ENCODE measurements at places on chromosomes 1 and 21. TPM values are rescaled to one million over a fixed set of nuclear protein-coding genes. Genes with fewer than 3 reads are reported as not detected.

GRCh38 chr1:18657506-18658201 lies 27.0 kb downstream of the PAX7 start:
- H3K4me3 ChIP-seq: no peak overlapping the region
- no peak overlapping the region for H3K27ac ChIP-seq
- no peak for DNase-seq
- no peaks in the 10 kb centered on the region for H3K4me1 ChIP-seq
- no peaks in the 10 kb centered on the region for H3K36me3 ChIP-seq

DNA sequence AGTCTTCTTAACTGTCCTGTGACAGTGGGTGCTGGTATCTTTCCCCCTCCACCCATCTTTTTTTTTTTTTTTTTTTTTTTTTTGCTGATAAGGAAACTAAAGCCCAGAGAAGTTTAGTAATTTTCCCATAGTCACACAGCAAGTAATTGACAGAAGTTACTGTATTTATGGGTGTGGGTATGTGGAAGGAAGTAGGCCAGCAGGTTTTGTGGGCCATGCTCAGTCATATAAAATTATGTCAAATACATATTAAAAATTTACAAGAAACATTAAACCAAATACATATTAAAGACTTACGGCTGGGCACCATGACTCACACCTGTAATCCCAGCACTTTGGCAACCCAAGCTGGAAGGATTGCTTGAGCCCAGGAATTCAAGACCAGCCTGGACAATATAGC lies 51.5 kb downstream of the KAZN start:
- no peaks in the 10 kb centered on the region for H3K36me3 ChIP-seq
- peak; percentile 72 for DNase-seq
- H3K27ac ChIP-seq: peak overlapping the region; percentile 60
- H3K4me1 ChIP-seq: peaks cover 48% of the 10 kb centered on the region

The FAM151A gene
- not detected for total RNA-seq

DNA sequence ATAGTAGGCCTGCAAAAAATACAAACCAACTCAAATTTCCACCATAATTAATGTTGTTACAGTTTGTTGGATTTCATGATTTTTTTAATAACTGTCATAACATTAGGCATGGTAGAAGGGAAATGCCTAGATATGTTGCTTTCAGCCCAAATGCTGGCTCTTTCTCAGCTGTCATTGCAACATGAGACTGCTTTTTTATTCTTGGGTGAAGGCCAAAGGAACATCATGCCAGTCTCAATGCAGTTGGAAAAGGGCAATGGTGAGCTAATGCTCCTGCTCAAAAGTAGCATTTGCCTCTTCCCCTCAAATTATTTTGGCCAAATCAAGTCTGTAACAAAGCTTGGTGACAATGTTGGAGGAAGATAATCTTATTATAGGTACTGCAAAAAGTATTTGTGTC lies 877.7 kb upstream of the PRMT6 start:
- no peaks in the 10 kb centered on the region for H3K27me3 ChIP-seq
- H3K27ac ChIP-seq: no peak overlapping the region
- peak; percentile 5 for DNase-seq

DNA sequence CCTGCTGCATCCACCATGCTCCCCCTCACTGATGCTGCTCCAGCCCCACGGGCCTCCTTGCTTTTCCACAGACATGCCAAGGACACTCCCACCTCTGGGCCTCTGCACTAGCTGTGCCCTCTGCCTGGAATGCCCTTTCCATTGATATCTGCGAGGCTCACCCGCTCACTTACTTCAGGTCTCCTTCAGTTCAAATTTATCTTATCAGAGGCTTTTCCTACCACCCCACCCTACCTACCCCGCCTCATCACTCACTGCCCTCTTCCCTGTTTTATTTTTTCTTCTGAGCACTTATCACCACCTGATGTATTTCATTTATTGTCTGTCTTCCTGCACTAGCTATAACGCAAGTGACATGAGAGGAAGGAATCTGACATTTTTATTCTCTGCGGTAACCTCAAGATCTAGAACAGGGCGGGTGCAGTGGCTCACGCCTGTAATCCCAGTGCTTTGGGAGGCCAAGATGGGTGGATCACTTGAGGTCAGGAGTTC lies 7.0 kb downstream of the HSPG2 start:
- DNase-seq: no peak
- H3K27me3 ChIP-seq: no peaks in the 10 kb centered on the region
- H3K4me1 ChIP-seq: peaks cover 34% of the 10 kb centered on the region
- no peak overlapping the region for H3K4me3 ChIP-seq
- H3K36me3 ChIP-seq: no peaks in the 10 kb centered on the region

The BARHL2 gene
- not detected for total RNA-seq

GRCh38 chr1:110062612-110063011 lies 7.9 kb downstream of the ALX3 start:
- no peaks in the 10 kb centered on the region for H3K4me1 ChIP-seq
- no peaks in the 10 kb centered on the region for H3K27me3 ChIP-seq
- no peak for DNase-seq
- H3K36me3 ChIP-seq: peaks cover 5% of the 10 kb centered on the region
- no peak overlapping the region for H3K27ac ChIP-seq
- H3K4me3 ChIP-seq: no peak overlapping the region

The CD55 gene
- total RNA-seq: 108 TPM

DNA sequence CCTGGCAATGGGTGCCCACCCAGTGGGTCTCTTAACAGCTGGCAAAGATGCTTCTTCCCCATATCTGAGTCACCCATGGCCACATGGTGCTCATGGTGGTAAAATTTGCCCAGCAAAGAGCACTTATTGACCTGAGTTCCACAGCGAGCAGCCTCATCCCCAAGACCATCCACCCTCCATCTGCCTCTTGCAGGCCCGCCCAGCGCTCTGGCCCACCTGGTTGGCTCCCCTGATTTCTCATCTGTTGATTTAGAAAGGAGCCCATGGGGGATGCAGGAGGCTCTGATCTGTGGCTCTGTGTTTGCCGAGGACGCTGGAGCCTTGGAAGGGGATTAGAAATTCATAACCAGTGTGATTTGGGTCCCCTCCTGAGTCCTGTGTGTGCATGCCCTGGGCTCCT lies 657.5 kb downstream of the PTPRU start:
- H3K4me3 ChIP-seq: no peak overlapping the region
- H3K36me3 ChIP-seq: no peaks in the 10 kb centered on the region
- no peak for DNase-seq

The ERO1B gene
- 0.95 TPM for total RNA-seq

The KRTCAP2 gene
- 257 TPM for total RNA-seq

The PTPN14 gene
- 12.6 TPM for total RNA-seq

The OR6K3 gene
- not detected for total RNA-seq

The LRRC7 gene
- not detected for total RNA-seq

- peak overlapping the region; percentile 88 for H3K4me3 ChIP-seq
- H3K36me3 ChIP-seq: no peaks in the 10 kb centered on the region
- peak overlapping the region; percentile 83 for H3K27ac ChIP-seq
- DNase-seq: peak; percentile 64
- no peaks in the 10 kb centered on the region for H3K27me3 ChIP-seq
Measured at GRCh38 chr1:161019751-161020495, 1.0 kb downstream of the F11R start.

GRCh38 chr1:6630027-6630426 lies 5.4 kb downstream of the THAP3 start:
- H3K27me3 ChIP-seq: no peaks in the 10 kb centered on the region
- H3K36me3 ChIP-seq: peaks cover 37% of the 10 kb centered on the region
- no peak overlapping the region for H3K4me3 ChIP-seq
- H3K27ac ChIP-seq: no peak overlapping the region
- DNase-seq: no peak

The HSD11B1 gene
- total RNA-seq: not detected

DNA sequence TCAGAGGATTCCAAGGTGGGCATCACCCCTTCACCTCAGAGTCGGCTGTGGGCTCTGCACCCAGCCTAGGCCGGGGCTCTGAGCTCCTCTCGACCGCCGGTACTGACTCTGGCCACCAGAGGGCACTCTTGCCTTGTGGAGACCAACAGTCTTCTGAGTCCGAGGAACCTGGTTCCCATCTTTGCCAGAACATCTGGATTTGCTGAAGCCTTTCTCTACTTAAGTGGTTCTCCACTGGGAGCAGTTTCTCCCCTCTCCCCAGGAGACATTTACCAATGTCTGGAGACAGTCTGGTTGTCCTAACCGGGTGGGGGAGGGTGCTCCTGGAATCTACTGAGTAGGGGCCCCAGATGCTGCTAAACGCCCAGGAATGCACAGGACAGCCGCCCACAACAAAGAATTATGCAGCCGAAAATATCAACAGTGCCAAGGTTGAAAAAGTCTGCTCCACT lies 9.4 kb downstream of the ETV3L start:
- H3K4me1 ChIP-seq: 0 out of 2 replicates have a peak, but pooled peaks cover 3% of the 10 kb centered on the region
- H3K27ac ChIP-seq: no peak overlapping the region
- H3K36me3 ChIP-seq: no peaks in the 10 kb centered on the region
- no peaks in the 10 kb centered on the region for H3K27me3 ChIP-seq
- no peak overlapping the region for H3K4me3 ChIP-seq
- DNase-seq: peak; percentile 94

GRCh38 chr1:160834945-160835565 lies 27.6 kb downstream of the CD244 start:
- H3K27ac ChIP-seq: no peak overlapping the region
- DNase-seq: peak; percentile 77
- H3K4me3 ChIP-seq: no peak overlapping the region
- no peaks in the 10 kb centered on the region for H3K27me3 ChIP-seq

DNA sequence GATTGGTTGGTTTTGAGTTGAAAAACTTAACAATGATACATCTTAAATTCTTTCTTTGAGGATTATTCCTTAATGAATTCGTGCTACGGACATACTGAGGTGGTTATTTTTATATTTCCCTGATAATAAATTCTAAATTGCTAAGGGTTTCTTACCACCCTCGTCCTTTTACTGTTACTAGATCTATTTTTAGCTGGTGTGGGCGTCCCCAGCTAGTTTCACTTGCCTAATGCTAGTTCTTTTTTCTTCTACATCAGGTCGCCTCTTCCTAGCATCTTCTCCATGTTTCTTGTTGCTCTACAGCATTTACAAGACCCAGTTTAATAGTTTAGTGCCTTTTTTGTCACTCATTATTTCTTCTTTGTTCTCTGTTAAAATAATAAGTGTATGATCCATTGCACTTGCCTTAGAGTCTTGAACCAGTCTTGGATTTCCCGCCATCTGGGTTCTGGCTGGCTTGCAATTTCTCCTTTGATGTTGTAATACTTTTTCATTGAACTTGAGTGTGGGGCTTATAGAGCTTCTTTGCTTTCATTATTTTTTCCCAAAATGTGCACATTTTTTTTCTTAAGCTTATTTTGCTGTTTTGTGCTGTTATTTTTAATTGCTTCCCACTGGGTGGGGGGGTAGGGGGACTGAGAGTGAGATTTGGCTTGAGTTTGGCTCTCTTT lies 677 bp upstream of the HSD11B1 start:
- H3K27me3 ChIP-seq: no peaks in the 10 kb centered on the region
- H3K4me1 ChIP-seq: peaks cover 12% of the 10 kb centered on the region
- no peak overlapping the region for H3K4me3 ChIP-seq
- no peak for DNase-seq
- H3K27ac ChIP-seq: no peak overlapping the region
- no peaks in the 10 kb centered on the region for H3K36me3 ChIP-seq

DNA sequence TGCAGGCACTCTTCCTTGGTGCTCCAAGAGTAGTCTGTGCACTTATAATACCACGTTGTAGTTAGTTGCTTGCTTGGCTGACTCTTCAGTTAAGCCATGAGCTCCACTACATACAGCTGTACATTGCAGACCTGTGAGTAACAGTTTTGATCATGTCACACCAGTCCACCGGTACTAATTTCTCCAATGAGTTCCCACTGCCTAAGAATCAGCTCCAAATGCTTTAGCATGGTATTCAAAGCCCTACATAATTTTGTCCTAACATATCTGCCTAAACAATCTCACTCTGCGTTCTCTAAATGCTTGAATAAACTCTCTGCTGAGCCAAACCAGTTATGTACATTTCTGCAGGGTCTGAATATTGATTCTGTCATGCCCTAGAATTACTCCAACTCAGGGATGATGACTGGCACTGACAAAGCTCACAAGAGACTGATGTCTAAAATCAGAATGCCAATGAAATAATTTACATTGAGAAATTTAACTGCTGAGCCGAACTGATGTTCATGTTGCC lies 200.7 kb downstream of the LHX8 start:
- DNase-seq: no peak
- no peaks in the 10 kb centered on the region for H3K36me3 ChIP-seq
- H3K4me3 ChIP-seq: no peak overlapping the region
- H3K27ac ChIP-seq: no peak overlapping the region
- H3K4me1 ChIP-seq: no peaks in the 10 kb centered on the region

DNA sequence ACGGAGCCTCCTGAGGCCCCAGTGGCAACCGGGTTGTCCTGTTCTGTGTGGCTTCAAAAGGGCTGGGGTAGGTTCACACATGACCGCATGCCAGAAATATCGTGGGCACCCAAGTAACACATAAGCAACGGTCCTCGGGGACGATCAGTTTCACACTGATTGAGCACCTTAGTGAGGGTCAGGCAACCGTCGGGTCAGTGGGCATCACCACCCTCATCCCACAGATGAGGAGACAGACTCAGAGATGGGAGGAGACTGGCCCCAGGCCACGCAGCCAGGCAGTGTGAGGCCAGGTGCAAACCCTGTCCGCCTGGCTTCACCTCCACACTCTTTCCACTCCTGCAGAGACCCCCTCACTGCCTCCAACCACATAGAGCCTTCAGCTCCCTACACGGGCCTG lies 309.8 kb downstream of the MATN1 start:
- H3K4me1 ChIP-seq: no peaks in the 10 kb centered on the region
- H3K27ac ChIP-seq: no peak overlapping the region
- no peak overlapping the region for H3K4me3 ChIP-seq

- H3K27ac ChIP-seq: no peak overlapping the region
- no peaks in the 10 kb centered on the region for H3K36me3 ChIP-seq
- H3K27me3 ChIP-seq: no peaks in the 10 kb centered on the region
Measured at GRCh38 chr1:235745503-235746136, 96.0 kb upstream of the GNG4 start.

DNA sequence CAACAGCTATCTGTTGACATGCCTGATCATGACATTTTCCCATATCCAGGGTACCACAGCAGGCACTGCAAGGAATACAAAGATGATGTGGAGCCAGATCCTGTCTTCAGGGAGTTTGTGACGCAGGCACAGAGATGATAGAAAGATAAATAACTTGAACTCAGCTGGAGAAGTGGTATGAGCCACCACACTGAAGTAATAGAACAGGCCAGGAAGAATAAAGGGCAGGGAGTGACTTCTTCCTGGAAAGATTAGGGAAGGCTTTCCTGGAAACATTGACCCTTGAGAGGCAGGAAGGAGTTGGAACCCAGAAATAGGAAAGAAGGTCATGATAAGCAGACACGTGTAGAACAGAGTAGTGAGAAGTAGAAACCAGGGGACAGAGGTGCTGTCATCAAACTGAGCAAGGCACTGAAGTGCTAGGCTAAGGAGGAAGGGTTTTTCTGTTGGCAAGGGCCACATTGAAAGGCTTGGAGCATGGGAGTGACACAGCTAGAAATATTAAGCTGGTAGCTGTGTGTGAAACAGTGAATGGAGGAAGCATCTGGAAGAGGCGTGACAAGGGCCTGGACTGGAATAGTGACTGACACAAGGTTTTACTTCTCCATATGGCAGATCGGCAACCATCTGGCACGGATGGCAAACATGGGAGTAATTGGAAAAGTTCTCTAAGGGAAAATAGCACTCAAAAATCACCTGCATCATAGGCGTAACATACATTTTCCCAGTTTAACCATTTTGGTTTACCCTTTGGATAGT lies 68.4 kb downstream of the AK5 start:
- H3K36me3 ChIP-seq: no peaks in the 10 kb centered on the region
- no peak for DNase-seq
- H3K27ac ChIP-seq: no peak overlapping the region
- no peak overlapping the region for H3K4me3 ChIP-seq
- H3K4me1 ChIP-seq: peaks cover 17% of the 10 kb centered on the region
- no peaks in the 10 kb centered on the region for H3K27me3 ChIP-seq

Measured in PC-3 (cell line).